Activated T-cell treated with anti-CD3 and anti-CD28 coated beads, Interleukin-2, amount 50 U/mL, for 48 hours (primary cell): ENCODE measurements at places on chromosomes 6 and 20.

DNA sequence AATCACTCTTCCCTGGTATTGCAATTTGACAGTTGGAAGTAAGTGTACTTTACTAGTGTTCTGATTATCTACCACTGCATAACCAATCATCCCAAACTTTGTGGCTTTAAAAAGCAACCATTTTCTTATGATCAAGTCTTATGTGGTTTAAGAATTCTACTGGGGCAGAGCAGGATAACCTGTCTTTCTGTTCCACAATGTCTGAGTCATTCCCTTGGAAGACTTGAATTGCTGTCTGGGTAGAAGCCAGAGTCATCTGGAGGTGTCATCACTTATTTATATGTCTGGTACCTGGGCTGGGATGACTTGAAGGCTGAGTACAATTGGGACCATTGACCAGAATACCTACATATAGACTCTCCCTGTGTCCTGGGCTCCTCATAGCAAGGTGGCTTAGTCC, 644.3 kb downstream of the HDGFL1 start:
- no peak for DNase-seq

DNA sequence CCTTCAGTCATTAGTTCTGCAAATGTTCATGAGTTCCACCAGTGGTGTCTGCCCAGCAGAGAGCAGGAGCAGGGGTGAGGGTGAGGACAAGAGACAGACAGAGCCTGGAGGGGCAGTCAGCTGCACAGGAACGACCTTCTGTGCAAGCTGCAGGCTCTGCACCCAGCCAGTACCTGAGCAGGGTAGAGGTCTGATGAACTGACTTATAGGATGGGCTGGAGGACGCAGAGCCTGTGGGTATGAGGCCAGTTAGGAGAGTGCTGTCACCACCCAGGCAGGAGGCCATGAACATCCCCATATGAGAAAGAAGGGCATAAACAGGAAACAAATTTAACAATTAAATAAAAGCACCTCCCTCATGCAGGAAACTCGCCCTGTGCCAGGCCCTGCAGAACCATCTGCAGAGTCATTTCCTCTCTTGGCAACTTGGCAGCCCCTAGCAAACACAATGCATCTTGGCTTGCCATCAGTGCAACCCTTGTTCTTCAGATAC, 17.9 kb downstream of the C6orf15 start:
- peak; percentile 35 for DNase-seq

DNA sequence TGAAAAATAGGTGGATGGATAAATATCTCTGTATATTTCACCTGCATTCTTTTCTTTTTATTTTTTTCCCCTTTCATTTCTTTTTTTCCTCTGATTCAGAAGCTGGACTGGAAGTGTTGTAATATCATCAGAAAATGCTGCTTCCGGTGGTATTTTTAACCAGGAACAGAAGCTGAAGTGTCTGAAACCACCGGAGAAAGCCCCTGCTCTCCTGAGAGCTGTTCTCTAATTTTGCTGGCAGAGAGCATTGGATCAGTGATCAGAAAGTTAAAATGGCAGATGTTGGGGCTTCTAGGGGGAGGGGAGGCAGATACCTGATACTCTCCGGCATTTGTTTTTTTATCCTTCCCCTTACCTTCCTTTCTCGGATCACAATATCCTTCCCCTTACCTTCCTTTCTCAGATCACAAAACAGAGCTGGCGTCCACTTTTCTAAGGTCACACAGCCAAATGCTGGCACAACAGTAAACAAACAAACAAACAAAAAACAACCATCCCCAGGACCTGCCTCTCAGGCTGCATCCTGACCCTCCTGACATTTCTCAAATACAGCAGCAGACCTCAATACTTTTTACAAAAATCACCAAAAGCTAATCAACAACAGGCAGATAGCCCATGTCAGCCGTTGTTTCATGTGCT, 143.2 kb upstream of the ZNF217 start:
- no peak for DNase-seq

- DNase-seq: no peak
These were observed 187.7 kb downstream of the UST start for GRCh38 chr6:148934539-148934938.

GRCh38 chr20:10478205-10478604, 43.1 kb downstream of the SLX4IP start:
- no peak for DNase-seq

GRCh38 chr20:32326504-32326845, 31.7 kb upstream of the ASXL1 start:
- no peak for DNase-seq

GRCh38 chr6:31538805-31539400, 2.9 kb downstream of the DDX39B start:
- peak; percentile 22 for DNase-seq

GRCh38 chr6:50527985-50528384, 185.3 kb upstream of the TFAP2D start:
- DNase-seq: no peak

GRCh38 chr6:144844596-144844995, 559.5 kb downstream of the UTRN start:
- DNase-seq: no peak

DNA sequence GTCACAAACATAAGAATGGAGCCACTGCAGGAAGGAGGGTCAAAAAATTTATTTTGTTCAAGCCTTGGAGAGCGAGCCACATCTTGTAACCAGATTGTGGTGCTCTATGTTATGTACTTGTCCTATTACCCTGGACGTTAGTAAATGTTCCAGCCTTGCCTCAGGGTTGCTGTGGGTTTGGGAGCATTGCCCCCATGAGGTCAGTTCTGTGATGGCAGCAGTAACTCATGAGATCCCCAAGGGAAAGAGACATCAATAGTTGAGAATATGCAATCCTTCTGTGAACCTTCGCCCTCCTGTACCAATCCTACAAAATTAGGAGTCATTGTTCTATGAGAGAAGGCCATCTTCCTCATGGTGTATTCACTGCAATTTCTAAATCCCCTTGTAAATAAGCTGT, 16.4 kb upstream of the CFAP206 start:
- no peak for DNase-seq

DNA sequence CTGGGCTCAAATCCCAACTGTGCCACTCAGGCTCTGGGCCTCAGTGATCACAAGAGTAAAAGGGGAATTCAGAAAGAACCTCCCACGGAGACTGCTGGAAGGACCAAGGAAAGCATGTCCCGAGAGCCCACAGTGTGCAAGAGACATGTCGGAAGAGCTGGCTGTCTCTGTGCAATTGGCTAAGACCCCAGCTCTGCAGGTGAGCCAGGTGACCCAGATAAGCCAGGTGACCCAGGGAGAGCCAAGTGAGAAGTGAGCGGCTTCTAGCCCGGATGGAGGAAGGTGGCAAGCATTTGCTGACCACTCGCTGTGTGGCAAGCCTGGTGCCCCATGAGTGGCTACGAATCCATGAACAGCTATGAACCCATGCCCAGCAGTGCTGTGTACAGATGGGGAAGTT, 59.1 kb downstream of the RIPOR3 start:
- DNase-seq: no peak

DNA sequence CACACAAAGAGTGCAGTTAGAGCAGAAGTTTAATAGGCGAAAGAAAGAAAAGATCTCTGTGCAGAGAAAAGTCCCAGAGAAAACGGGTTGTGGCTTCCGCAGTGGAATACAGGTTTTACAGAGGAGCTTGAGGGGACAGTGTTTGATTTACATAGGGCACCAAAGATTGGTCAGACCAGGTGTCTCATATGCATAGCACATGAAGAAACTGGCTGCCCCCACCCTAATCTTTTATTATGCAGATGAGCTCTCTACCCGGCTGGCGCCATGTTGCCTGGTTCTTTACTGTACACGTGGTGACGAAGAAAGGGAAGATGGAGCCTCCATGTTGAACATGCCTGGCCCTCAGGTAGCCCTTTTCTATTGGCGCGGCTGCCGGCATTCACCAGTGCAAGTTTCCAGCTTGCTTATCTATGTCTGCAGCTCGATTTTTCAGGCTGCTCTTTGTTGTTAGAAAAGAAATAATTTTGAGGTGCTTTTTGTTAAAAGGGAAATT, 47.4 kb downstream of the SLC35B3 start:
- DNase-seq: no peak

- DNase-seq: no peak
These were observed 48.0 kb upstream of the CNKSR3 start for GRCh38 chr6:154558513-154558912.

- DNase-seq: no peak
These were observed 21.3 kb upstream of the NUS1 start for GRCh38 chr6:117653949-117654348.

- no peak for DNase-seq
These were observed 43.4 kb upstream of the TRAM2 start for GRCh38 chr6:52620055-52620905.

GRCh38 chr6:23016696-23017095, 447.3 kb downstream of the HDGFL1 start:
- no peak for DNase-seq

- DNase-seq: no peak
These were observed 21.7 kb upstream of the PRELID3B start for GRCh38 chr20:59064214-59064722.

GRCh38 chr6:126795161-126795560, 323.3 kb upstream of the RSPO3 start:
- no peak for DNase-seq

GRCh38 chr20:48440916-48441315, 386.9 kb downstream of the PREX1 start:
- no peak for DNase-seq

DNA sequence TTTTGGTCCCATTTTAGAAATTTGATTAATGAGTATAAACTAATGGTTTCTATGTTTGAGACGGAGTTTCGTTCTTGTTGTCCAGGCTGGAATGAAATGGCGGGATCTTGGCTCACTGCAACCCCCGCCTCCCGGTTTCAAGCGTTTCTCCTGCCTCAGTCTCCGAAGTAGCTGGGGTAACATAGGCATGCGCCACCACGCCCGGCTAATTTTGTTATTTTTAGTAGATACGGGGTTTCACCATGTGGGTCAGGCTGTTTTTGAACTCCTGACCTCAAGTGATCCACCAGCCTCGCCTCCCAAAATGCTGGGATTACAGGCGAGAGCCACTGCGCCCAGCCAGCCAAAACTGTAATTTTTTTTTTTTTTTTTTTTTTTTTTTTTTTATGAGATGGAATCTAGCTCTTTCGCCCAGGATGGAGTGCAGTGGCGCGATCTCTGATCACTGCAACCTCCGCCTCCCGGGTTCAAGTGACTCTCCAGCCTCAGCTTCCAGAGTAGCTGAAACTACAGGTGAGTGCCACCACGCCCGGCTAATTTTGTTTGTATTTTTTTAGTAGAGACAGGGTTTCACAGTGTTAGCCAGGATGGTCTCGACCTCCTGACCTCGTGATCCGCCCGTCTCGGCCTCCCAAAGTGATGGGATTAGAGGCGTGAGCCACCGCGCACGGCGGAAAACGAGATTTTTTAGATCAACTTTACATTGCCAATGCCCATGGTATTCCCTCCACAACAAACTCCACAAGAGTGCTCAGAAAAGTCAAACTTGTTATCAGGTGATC, 127.8 kb downstream of the HFE start:
- no peak for DNase-seq

DNA sequence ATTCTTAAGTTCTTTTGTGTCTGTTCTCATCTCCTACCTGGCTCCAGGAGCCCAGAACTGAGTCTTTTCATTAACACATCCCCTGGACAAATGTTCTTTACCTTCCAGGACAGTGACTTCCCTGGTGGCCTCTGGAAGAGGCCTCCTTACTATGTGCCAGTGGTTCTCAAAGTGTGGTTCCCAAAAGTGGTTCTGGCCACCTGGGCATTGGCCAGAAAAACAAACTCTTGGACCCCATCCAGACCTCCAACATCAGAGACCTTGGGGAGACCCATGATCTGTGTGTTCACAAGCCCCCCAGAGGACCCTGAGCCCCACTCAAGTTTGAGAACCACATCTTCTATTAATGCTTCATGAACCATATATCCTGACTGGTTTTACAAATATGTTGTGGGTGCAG, 7.2 kb upstream of the VSX1 start:
- no peak for DNase-seq

DNA sequence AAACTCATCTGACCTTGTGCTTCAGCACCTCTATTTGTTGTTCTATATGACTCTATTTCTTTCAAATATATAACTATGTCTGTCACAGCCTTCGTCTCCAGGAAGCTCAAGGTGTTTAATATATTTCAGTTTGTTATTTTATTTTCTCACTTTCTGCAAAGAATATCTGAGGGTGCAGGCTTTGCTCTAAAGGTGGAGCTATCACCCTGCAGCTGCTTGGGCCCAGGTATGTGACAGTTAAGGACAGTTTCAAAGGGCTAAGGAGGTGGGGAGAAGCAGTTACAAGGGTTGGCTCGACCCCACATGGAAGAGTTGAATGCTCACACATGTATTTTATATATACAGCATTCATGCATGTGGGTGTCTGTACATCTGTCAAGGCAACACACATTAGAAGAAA, 405.6 kb downstream of the BTBD9 start:
- DNase-seq: no peak

GRCh38 chr20:7094438-7094997, 327.0 kb downstream of the BMP2 start:
- DNase-seq: peak; percentile 21

DNA sequence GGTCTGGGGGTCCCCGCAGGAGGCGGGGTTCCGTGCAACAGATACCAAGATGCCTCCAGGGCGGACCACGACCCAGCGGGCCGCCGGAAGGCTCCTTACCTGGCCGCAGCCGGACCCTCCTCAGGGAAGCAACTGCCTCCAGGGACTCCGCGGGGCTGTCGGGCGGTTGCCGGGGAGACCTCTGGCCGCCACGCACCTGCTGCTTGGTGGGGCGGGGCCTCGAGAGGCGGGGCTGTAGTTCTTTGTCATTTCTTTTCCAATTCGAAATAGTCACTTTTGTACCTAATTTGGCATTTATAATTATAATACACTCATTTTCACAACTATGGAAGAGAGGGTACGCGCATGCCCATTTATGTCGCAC, 647 bp downstream of the AK9 start:
- peak; percentile 77 for DNase-seq

GRCh38 chr6:44082872-44083321, 44.4 kb downstream of the MRPL14 start:
- no peak for DNase-seq

DNA sequence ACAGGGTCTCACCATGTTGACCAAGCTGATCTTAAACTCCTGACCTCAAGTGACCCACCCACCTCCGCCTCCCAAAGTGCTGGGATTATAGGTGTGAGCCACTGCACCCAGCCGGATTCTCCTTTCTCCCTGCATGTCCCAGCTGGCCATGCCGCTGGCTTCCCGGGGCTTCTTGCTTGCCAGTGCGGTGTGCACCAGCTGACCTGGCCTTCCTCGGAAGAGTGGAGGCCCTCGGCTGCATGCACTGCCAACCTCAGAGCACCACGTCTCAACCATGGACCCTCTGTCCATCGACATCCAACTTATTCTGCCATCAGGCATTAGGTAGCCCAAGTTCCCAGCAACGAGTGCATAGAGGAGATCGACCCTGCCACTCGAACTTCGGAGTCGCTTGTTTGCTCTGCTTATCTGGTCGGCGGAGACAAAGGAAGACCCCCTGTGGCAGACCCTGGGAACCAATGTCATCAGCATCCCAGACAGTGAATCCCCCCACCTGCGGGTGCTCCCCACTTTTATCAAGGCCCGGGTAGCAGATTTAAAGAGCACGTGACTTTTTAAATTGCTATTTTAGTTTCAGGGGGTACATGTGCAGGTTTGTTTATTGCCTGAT, 307.8 kb downstream of the CDH4 start:
- DNase-seq: no peak

GRCh38 chr6:91860541-91861335, 1273.9 kb upstream of the MAP3K7 start:
- no peak for DNase-seq

GRCh38 chr20:50876816-50877215, 54.4 kb downstream of the ADNP start:
- DNase-seq: no peak

- DNase-seq: no peak
These were observed 261.2 kb downstream of the PHACTR1 start for GRCh38 chr6:12977806-12978205.

- no peak for DNase-seq
These were observed 50.4 kb upstream of the NKX2-2 start for GRCh38 chr20:21564127-21564773.
